ENCODE measurements at places on chromosomes 7 and 10.

DNA sequence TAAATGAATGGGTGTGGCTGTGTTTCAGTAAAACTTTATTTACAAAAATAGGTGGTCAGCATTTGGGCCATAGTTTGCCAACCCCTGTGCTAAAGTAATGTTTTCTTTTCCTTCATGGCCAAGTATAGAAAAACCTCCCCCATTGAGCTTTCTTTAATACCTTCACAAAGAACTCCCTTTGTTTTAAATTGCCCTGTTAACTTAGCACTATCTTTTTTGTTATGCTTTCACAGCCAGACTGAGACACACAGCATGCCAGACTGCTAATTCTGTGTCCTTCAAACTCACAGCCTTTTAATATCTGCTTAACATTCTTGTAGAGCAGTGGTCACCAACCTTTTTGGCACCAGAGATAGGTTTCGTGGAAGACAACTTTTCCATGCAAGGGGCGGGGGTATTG is 78.0 kb downstream of the GFRA1 start:
- no peak for DNase-seq

DNA sequence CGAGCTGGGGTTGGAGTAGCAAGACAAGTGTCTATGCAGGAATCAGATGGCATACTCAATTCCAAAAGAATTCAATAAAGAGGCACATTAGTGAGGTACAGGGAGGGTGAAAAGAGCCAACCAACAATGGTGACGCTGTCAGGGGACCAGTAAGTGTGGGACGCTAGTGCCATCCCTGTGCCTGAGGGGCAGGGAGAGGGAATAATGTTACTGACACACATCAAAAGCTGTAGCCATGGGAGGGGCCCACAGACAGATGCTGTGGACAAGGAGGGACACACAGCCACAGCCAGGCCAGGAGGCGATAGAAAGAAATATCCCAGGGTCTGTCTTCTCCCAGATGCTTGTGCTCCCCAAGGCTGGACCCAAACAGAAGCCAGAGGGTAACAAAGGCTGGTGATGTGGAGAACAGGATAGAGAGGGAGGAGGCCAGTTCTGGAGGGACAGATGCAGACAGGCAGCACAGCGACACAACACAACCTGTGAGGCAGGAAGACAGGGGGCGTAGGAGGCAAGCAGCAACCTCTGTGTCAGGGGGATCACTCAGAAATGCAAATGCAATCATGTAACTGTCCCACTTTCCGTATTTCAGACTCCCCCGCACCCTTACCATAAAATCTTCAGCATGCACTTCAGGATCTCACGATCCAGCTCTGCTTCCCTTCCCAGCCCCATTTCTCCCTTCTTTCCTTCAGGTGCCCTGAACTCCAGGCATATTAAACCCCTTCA is 240.5 kb upstream of the FZD8 start:
- no peak for DNase-seq

- DNase-seq: no peak
Observed at GRCh38 chr7:31857172-31857571, 170.2 kb downstream of the PPP1R17 start.

- peak; percentile 21 for DNase-seq
Observed at GRCh38 chr10:79055100-79055782, 13.5 kb upstream of the ZMIZ1 start.

- DNase-seq: no peak
Observed at GRCh38 chr7:132388688-132389087, 187.6 kb downstream of the PLXNA4 start.

DNA sequence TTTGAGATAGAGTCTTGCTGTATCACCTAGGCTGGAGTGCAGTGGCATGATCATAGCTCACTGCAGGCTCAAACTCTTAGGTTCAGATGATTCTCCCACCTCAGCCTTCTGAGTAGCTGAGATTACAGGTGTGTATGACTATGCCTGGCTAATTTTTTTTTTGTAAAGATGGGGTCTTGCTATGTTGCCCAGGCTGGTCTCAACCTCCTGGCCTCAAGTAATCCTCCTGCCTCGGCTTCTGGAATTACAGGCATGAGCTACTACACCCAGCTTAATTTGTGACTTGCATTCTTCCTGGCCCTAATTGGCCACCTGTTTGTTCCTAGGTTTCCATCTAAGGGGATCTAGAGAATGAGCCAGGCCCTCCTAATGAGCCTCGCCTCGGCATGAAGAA is 9.3 kb downstream of the ARHGAP22 start:
- DNase-seq: no peak

DNA sequence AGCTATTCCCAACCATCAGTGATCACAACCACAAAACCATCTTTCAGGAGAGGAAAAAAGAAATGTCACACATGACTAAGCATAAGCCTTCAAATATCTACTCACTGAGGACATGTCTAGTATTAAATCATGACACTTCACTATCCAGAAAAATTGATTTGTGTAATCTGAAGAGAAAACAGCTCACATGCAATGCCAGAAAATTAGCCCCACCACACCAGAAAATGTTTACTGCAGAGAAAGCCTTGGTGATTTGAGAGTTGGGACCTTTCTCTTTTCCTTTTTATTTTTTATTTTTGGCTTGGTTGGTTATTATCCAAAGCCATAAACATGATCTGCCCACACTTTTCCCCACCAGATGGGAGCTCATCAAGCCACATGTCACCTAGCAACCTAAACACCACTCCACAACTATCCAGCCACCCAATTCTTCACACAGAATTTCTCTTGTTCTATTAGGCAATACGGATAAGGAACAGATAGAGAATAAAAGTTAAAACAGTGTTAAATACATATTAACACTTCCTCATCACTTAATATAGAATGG is 3.1 kb downstream of the PARD3 start:
- no peak for DNase-seq

DNA sequence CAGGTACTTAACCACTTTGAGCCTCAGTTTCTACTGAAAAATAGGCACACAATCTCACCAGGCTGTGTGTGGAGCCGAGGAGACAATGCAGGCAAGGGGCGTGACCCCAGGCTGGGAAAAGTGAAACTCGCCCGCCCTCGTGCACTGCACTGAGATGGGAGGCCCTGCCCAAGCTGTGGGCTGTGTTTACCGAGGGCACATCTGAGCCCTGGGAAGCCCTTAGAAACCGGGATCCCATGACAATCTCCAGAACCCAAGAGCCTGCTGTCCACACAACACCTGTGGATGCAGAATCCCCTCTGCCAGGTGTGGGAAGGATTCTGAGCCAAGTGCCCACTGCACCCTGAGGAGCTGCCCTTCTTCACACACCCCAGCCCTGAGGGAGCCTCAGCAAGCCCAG is 198.3 kb downstream of the GRID1 start:
- DNase-seq: peak; percentile 38

GRCh38 chr10:76172020-76172419 is 740.6 kb downstream of the LRMDA start:
- DNase-seq: no peak

- DNase-seq: no peak
Observed at GRCh38 chr7:3673524-3673923, 372.5 kb downstream of the SDK1 start.

DNA sequence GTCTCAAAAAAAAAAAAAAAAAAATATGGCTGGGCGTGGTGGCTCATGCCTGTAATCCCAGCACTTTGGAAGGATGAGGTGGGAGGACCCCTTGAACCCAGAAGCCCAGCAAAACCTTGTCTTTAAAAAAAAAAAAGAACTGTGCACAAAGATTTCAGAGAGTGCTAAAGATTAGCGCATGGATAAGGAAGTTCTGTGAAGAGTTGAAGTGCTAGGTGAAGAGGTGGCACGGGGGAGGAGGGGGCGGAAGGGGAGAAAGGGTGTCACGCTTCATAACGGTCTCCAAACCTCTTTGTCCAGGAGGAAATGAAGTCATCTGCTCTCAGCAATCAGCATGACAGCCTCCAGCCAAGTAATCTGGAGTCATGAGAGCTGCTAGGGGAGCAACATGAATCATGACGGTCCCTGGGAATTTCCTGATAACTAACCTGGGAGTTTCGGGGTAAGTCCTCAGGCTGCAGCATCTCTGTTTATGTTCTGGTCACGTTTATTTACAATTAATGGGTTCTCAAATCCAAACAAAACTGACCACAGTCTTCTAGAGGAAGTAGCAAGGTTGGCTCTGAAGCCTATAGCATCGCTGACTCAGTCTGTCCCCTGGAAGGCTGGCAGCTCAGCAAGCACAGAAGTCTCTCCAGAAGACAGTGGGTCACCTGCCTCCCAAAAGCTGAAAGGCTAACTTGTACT is 1.9 kb upstream of the PLAU start:
- peak; percentile 71 for DNase-seq

GRCh38 chr10:36671607-36672006 is 453.8 kb upstream of the ANKRD30A start:
- DNase-seq: no peak

DNA sequence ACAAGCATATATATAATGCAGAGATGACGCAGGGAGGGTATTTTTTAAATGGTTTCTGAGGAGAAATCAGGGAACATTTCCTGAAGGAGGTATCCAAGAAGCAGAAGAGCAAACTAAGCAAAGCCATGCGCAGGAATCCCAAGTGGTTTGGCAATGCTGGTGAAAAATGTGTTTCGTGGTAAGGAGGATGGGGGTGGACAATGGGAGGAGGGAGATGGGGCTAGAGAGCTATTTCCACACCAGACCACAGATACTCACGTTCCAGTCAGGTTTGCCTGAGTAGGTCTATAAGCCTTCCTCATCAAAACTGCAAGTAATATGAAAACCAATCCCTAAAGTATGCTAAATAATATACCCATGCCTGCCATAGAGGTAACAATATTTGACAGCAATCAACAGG is 223.7 kb upstream of the MKLN1 start:
- DNase-seq: no peak

GRCh38 chr7:111820621-111821020 is 258.3 kb upstream of the IMMP2L start:
- DNase-seq: no peak

DNA sequence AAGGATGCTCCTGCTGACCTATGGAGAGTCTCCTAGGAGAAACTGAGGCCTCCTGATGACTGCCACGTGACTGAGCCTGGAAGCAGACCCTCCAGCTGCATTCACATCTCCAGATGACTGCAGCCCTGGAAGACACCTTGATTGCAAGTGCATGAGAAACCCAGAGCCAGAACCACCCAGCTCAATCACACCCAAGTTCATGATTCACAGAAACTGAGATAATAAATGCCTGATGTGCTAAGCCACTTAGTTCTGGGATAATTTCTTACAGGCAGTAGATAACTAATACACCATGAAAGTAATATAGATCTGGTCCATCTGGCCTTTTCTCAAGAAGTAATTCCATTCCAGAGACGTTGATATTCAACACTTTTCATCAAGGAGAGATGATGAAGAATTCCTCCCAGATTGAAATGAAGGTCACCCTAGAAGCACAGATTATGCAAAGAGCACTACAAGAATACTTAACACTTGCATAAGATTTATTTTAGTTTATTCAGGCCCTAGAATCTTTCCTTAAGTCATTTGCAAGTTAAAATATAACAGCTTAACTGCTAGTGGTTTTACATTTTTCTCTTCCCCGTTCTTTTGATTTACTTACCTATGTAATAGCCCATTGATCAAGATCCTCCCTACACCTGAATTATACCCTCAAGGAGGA is 208.2 kb upstream of the INHBA start:
- DNase-seq: no peak

DNA sequence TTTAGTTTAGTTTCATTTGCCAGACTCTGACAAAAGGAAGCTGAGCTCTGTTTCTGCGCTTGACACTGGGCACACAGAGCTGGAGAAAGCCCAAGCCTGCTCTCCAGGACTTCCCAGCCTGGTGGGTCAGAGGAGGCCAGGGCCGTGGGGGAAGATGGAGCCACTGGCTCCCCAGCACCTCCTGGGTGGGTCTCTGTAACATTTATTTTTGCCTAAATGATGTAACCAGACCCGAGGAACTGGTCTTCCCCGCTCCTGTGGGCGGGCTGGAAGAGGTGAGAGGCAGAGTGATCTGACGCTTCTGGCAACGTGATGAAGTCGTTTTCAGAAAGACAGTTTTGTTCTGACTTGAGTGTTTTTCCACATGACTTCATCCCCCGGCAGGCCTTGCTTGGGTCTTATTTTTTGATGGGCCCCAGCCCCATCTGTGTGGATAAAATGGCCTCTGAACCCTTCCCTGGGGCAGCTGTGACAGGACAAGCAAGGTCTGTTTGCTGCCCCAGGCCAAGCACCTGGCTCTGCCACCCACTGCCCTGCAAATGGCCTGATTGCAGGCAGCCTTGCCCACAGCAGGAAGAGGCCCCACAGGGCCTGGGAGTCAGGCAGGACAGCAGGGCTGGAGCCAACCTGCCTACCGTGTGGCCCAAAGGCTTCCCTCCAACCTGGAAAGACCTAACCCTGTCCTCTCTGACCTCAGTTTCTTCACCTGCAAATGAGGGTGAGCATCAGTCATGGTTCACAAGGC is 304.9 kb upstream of the ZMIZ1 start:
- DNase-seq: peak; percentile 73

DNA sequence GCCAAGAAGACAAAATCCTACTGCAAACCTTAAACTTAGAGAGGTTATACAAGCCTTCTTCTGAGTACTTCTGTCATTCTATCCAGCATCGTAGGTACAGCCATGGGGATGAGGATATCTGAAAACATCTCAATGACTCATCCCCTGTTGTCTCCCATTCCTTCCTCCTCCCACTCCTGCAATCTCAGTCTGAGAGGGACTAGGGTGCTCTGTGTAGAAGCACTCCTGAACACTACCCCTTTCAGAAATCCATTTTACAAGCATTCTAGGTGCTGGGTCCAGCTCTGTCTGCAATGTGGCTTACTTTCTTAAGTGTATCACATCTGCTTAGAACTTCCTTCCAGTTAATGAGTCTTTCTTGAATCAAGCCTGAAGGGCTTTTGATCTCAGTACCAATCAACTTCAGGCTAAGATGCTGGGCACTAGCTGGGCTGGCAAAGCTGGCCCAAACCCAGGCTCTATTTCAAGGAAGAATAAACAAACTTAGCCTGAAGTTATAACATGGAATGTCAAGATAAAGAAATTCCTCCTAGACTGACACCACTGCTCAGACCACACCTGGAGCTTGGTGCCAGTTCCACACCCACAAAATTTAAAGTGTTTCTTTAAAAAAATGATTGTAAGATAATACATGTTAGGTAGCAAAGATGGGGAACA is 270.3 kb upstream of the AOAH start:
- DNase-seq: no peak

DNA sequence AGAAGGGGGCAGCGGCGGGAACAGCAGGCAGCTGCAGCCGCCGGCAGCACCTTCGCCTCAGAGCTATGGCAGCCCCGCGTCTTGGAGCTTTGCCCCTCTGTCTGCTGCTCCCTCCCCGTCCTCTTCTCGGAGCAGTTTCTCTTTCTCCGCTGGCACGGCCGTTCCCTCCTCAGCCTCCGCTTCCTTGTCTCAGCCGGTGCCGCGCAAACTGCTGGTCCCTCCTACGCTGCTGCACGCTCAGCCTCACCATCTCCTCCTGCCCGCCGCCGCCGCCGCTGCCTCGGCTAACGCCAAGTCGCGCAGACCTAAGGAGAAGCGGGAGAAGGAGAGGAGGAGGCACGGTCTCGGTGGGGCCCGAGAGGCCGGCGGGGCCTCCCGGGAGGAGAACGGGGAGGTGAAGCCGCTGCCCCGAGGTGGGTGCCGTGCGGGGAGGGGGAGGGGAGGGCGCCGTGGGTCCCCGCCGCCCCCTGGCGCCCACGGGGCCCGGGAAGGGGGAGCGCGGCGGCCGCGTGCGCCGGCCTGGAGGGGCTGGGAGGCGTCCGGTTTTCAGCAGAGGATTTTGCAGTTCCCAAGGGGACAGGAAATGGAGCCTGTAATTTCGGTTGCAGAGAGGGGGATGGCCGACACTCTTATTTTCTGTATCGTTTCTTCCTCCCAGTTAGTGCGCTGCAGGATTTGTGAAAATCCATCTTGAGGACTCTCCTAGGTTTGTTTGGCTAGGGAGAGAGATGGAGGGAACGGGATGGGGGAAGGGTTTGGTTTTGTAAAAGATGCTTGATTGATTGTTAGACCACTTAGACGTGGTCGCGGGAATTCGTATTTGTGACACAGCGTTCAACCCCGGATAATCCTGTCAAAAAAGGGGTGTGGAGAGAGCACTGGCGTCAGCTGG is 630 bp downstream of the RSBN1L start:
- peak; percentile 80 for DNase-seq

Data from sigmoid colon (tissue), 7 donors.